ENCODE measurements at places on chromosomes 16 and 17.

- DNase-seq, result no peak
These were observed 48.8 kb upstream of the CCL1 start for GRCh38 chr17:34411646-34412421.

GRCh38 chr17:71488851-71489250 lies 632.0 kb upstream of the SOX9 start:
- no peak for DNase-seq

DNA sequence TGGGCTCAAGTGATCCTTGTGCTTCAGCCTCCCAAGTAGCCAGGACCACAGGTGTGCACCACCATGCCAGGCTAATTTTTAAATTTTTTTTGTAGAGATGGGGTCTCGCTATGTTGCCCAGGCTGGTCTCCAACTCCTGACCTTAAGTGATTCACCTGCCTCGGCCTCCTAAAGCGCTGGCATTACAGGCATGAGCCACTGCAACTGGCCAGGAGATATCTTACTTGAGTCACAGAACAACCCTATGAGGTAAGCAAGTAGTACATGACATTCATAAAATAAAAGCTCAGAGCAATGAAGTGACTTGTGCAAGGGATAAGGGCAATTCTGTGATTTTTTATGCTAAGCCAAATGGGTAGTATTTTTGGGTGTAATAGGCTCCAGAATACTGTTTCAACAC lies 57.3 kb downstream of the CDC27 start:
- DNase-seq, result no peak

DNA sequence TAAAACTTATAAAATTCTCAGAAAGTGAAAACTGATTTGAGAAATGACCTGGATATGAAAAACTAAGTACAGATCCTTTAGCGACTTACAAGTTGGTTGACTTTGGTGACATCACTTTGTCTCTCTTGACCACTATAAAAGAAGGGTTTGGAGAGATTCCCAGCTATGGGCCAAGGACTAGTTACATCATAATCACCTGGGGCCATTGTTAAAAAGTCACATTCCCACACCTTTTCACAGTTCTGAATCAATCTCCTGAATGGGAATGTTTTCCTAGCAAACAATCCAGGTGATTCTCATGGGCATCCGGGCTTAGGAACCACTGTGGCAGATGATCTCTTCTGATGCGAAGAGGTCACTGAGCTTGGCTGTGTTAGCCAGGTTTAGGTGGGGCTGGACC lies 620 bp upstream of the VWA3A start:
- no peak for DNase-seq

DNA sequence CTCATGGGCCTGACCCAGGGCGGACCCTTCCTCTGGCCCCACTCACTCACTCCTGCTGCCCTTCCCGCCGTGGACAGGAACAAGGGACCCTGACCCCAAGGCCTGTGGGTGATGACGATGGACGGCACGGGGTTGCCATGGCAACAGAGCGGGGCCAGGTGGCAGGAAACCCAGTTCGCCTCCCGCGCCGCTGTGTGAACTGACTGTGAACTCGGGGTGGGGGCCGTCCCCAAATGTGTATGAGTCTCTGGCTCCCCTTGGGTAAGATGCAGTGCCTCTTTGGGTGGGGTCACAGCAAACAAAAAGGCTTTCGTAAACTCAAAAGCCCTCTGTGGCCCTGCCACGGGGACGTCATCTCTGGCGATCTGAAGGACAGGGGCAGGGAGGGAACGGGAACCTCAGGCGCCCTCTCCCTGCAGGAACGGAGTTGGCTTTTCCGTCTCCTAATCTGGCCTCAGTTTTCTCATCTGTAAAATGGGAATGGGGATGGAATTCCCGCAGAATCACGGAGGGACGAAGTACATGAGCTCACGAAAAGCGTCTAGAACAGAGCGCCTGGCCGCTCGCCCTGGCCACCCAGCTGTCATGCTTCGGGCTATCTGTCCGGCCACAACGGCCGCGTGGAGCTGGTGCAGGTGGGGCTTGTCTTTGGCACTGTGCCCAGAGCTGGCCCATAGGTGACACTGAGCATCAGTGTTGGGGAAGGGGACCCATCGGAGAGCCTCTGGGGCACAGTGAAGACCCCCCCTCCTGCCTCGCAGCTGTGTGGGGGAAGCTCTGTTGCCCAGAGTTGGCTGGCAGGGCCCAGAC lies 44.9 kb upstream of the PABPN1L start:
- DNase-seq, result no peak

DNA sequence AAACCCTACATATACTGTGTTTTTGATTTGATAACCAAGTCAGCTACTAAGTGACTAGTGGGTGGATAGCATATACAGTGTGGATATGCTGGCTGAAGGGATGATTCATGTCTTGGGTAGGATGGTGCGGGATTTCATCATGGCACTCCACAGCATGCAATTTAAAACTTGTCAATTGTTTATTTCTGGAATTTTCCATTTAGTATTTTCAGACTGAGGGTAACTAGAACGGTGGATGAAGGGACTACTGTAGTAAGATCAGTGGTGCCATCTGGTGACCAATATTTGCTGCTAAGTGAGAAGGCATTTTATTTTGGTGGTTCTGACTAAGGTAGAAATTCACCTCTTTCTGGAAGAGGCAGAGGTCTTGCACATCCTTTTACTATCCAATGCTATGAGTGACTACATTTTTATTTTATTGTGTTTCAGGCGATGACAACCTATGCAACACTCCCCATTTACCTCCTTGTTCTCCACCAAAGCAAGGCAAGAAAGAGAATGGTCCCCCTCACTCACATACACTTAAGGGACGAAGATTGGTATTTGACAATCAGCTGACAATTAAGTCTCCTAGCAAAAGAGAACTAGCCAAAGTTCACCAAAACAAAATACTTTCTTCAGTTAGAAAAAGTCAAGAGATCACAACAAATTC lies 3.1 kb downstream of the CDC6 start:
- DNase-seq, result peak; percentile 60

- DNase-seq, result peak; percentile 20
These were observed 16.5 kb downstream of the CDIP1 start for GRCh38 chr16:4522051-4522581.

- no peak for DNase-seq
These were observed 7.5 kb upstream of the DNAJA2 start for GRCh38 chr16:46980926-46981325.

DNA sequence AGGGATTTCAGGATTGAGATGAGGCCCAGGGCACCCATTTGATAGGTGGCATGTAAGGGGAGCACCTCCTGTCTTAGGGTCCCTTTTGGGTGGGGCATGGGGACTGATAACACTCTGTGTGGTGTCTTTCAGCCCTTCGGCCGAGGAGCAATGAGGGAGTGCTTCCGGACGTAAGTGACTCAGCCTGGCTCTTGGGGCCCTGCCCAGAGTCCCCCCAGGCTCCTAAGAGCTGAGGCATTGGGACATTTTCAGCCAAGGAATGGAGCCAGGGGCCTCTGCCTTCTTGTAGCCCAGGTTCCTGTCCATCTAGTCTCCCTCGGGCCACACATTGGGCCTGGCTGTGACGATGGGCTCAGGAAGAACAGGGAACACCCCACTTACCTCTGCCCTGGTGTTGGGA lies 44.4 kb downstream of the EEF2K start:
- no peak for DNase-seq

GRCh38 chr16:610513-611381 lies 20.0 kb upstream of the WFIKKN1 start:
- peak; percentile 53 for DNase-seq

- no peak for DNase-seq
These were observed 32.3 kb downstream of the GRB7 start for GRCh38 chr17:39769974-39770587.

GRCh38 chr17:4066210-4066609 lies 76.6 kb downstream of the ZZEF1 start:
- no peak for DNase-seq

GRCh38 chr16:87877942-87878507 lies 8.7 kb upstream of the SLC7A5 start:
- DNase-seq, result peak; percentile 9

GRCh38 chr16:971582-971905 lies 760 bp upstream of the LMF1 start:
- no peak for DNase-seq

GRCh38 chr17:68710976-68711375 lies 109.8 kb upstream of the FAM20A start:
- DNase-seq, result no peak

DNA sequence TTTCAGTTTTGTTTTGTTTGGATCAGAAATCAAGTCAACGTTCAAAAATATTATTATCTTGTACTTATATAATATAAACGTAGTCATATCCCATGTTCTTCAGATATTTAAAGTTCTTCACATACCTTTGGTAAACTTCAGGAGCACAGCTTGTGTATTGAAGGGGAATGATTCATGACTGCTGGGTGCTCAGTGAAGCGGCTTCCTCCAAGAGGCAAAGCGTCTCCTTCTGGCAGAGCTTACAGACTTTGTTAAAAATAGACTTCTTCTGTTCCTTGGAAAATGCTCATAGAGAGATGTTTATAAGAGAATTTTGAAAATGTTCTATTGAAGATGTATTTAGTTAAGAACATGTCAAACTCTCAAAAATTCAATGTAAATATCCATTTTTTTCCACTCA lies 155.6 kb upstream of the CNTNAP4 start:
- DNase-seq, result no peak

- DNase-seq, result no peak
These were observed at the start of gene C16orf54 for GRCh38 chr16:29745853-29746345. C16orf54 (minus strand) TSS chr16:29745990; CDS start chr16:29744951, 1,039 bp downstream.

DNA sequence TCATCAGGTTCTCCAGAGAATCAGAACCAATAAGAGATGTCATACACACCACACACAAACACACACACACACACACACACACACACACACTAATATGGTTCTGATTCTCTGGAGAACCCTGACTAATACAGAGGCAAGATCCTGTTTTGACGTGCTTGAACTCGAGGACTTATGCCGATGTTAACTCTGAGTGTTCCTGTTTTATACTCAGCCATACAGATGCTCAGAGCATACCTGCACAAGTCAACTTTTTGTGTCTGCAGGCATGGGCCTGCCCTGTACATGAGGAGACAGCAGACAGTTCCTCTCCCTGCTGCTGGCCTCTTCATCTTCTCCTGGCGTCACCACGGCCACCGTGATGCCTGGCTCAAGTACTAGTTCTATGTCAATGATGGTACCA lies 635.9 kb downstream of the WWOX start:
- no peak for DNase-seq

GRCh38 chr17:58156839-58157803 lies 8.9 kb downstream of the OR4D1 start:
- peak; percentile 1 for DNase-seq

DNA sequence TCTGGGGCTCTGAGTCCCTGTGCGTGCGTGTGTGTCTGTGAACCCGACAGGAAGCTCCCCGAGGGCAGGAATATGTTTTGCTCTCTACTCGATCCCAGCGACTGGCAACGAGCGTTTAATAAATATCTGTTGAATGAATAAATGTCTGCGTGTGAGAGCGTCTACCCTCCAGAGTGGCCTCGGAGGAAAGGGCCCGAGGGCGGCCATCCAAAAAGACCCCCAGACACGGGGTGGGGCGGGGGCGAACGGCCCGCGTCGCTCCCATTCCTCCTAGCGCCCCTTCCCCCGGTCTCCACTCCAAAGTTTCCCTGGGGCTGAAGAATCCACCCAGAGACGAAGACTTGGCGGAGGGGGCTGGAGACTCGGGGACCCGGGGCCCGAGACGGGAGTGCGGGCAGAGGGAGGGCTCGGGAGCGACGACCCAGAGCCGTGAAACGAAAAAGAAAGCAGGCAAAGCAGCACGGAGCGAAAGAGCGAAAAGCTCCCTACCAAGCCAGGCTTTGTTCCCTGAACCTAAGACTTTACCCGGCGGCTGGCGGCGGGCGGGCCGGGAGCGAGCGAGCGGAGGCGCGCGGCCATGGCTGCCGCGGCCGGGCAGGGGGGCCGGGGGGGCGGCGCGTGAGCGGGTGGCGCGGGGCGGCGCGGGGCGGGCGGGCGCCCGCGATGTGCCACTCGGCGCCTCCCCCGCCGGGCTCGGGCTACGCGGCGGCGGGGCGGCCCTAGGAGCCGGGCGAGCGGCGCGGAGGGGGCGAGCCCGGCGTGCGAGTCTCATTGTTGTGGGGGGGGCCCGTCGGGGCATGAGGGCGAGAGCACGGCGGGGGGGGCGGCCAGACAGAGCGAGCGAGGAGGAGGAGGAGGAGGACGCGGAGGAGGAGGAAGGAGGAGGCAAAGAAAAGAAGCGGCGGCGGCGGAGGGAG lies at the start of gene MLLT6:
TSS of gene MLLT6 (plus strand) at position 668 of the 917 bp plus-strand sequence. CDS start 360 bp downstream, outside the sequence.
- DNase-seq, result peak; percentile 75

DNA sequence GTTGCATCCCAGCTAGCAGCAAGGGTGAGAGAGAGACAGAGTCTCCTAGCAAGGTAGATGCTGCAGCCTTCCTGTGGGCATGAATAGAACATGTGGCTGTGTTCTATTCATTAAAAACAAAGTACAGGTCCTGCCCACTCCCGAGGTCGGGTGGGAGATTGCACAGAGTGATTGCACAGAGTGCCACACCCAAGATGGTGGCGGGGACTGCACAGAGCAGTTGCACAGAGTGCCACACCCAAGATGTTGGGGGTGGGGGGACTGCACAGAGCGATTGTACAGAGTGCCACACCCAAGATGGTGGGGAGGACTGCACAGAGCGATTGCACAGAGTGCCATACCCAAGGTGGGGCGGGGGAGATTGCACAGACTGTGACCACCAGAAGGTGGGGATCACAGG lies 410.8 kb upstream of the EEF2KMT start:
- DNase-seq, result no peak

DNA sequence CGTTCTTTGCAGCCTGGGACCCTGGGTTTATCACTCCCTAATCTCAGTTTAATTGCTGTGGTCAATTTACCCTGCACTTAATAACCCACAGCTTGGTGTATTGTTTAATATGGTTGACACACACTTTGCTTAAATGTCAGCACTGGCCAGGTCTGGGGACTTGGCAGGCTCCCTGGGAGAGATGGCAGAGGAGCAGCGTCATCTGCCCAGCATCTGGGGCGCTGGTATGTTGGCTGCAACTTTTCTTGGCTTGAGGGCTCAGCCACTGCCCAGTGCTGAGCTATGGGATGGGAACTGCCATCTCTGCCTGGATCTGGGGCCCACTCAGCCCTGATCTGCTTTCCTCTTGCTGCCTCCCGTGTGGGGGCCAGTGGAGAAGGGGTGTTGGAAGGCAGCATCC lies 115.7 kb upstream of the IRX3 start:
- DNase-seq, result no peak

DNA sequence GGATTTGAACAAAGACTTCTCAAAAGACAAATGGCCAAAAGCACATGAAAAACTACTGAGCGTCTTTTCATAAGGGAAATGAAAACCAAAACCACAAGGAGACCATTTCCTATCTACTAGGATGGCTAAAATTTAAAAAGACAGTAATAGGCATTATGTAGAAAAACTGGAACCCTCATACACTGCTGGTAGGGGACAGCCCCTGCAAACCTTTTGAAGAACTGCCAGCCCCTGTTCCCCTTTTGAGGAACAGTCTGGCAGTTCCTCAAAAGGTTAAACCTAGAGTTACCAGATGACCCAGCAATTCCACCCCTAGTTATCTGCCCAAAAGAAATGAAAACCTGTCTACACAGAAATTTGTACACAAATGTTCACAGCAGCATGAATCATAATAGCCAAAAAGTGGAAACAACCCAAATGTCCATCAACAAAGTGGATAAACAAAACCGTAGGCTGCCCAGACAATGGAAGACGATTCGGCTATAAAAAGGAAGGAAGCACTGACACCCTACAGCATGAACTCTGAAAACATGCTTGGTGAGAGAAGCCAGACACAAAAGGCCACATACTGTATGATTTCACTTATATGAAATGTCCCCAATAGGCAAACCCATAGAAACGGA lies 22.9 kb downstream of the CDIP1 start:
- no peak for DNase-seq
